Activated CD4-positive, alpha-beta T cell treated with anti-CD3 and anti-CD28 coated beads, Interleukin-2, amount 10 ng/mL, durations not matched to agents 7 days and 5 days (primary cell): ENCODE measurements at places on chromosomes 5 and 9.

GRCh38 chr5:135140446-135141204 is 106.6 kb upstream of the PITX1 start:
- DNase-seq: no peak

- DNase-seq: peak; percentile 45
Observed at GRCh38 chr5:54021431-54022164, 288.8 kb downstream of the ARL15 start.

DNA sequence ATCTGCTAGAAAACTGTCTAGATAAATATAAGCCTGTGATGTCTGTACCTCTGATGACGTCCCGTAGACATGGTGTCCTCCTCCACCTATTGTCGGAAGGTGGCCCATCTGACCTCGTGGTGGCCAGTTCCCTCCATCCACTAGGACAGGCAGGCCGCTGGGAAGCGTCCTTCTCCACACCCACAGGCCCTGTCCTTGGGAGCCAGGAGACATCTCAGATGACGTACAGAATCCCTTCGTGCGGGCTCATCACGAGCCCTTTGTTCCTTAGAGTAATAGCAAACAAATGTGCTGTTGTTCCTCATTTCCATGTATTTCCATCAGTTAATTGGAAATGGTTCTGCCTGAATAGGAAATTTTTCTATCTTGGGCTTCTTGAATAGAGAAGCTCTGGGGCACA is 38.3 kb upstream of the TENT4A start:
- DNase-seq: no peak

DNA sequence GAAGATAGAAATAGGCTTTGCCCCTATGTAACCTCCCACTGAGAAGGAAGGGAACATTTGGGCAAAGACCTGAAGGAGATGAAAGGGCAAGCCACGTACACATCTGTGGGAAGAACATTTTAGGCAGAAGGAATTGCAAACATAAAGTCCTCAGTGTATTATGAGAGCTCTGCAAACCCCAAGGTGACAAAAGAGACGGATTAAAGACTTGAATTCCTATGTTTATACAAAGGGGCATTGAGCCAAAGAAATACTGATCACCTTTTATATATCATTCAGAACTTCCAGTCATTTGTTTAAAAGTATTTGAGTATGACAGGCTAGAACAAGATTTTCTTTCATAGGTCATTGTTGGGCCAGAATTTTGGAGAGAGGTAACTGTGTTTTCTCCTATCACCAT is 90.2 kb upstream of the ATG10 start:
- no peak for DNase-seq
